ENCODE measurements at places on chromosomes 12 and 14.

DNA sequence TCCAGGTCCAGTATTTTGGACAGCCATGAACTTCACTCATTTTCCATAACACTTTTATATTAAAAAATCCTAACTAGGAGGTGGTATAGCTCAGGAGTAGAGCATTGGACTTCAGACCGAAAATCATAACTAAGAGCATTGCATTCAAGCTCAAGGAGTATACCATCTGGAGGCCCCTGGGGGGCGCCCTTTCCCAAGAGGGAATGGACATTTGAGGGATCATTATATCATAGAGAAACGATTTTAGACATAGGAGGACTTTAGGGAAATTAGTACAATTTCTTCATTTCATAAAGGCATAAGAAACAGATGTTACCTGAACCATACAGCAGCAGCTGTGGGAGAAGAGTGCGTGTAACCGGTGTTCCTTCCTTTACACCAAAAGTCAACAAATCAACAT is 5.2 kb upstream of the ATG14 start:
- DNase-seq, result peak; percentile 80

DNA sequence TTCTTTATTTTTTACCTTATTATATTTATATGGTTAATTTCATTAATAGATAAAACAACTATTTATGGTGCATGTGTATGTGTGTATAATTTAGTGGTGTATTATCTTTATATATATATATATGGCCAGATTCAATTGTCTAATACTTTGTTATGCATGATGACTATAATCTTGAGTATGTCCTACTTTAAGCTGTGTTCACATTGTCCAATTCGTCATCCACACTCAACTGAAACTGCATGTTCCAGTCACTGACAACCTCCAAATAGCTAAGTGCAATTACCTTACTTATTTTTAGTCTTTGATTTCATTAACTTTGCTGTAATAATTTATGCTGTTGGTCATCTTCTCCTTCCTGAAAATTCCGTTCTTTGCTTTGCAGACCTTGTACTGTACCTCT is 306.5 kb upstream of the TMTC1 start:
- DNase-seq, result no peak

DNA sequence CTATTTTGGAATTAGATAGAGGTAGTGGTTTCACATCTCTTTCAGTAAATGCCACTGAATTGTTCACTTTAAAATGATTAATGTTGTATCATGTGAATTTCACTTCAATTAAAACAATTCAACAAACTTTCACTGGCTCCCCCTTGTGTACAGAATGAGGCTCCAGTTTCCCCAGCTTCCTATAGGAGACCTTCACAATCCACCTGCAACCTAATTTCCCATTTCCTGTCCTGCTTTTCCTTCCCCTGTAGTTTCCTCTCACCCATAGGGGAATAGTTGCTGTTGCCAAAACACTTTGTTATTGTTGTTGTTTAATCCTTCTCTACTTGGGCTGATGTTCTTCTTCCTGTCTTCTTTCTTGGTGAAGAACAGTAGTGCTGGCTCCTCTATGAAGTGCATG is 59.8 kb downstream of the NPAS3 start:
- DNase-seq, result peak; percentile 69

GRCh38 chr12:15268927-15269552 is 47.8 kb upstream of the RERG start:
- peak; percentile 73 for DNase-seq

DNA sequence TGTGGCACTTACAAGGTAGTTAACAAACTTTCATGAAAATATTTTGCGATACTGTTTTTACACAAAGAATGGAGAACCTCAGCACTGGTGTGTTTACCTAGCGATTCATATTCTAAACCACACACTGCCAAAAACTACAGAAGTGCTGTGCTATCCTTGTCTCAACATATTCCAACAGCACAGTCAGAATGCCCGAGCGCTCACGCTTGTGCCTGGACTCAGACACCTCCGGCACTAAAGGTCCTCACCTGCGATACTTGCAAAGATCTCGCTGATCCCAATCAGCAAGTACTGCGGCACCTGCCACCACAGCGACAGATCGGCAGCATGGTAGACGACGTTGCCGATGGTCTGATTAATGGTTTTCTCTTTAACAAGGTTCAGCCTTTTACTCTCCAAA is 23.2 kb downstream of the SLC15A4 start:
- no peak for DNase-seq

- DNase-seq, result no peak
These were observed 785 bp upstream of the FAM181A start for GRCh38 chr14:93926245-93926872.

DNA sequence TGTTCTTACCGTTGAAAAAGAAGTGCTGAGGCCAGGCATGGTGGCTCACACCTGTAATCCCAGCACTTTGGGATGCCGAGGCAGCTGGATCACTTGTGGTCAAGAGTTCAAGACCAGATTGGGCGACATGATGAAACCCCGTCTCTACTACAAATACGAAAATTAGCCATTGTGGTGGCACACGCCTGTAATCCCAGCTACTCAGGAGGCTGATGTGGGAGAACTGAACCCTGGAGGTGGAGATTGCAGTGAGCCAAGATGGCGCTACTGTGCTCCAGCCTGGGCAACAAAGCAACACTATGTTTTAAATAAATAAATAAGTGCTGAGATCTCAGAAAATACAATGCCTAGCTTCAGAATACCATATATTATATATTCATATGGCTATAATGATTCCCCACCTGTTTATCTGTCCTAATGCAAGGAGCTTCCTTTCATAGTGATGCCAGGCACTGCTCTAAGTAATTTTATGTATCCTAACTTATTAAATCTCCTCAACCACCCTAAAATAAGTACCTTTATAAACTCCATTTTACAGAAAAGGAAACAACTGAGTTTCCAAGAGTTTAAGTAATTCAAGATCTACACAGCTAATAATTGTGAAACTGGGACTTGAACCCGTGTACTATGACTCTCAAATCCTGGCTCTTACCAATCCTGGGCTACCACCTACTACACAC is 7.3 kb downstream of the PHLDA1 start:
- no peak for DNase-seq

DNA sequence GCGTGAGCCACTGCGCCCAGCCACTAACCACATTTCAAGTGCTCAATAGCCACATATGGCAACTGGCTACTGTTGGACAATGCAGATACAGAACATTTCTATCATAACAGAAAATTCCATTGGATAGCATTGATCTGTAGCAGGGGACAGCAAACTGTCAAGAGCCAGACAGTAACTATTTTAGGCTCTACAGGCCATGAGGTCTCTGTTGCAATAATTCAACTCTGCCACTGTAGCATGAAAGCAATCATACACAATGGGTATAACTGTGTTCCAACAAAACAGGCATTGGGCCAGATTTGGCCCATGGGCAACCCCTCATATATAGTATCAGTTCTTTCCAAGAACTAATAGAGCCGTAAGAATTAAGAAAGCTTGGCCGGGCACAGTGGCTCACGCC is 8.0 kb downstream of the CSRNP2 start:
- no peak for DNase-seq

DNA sequence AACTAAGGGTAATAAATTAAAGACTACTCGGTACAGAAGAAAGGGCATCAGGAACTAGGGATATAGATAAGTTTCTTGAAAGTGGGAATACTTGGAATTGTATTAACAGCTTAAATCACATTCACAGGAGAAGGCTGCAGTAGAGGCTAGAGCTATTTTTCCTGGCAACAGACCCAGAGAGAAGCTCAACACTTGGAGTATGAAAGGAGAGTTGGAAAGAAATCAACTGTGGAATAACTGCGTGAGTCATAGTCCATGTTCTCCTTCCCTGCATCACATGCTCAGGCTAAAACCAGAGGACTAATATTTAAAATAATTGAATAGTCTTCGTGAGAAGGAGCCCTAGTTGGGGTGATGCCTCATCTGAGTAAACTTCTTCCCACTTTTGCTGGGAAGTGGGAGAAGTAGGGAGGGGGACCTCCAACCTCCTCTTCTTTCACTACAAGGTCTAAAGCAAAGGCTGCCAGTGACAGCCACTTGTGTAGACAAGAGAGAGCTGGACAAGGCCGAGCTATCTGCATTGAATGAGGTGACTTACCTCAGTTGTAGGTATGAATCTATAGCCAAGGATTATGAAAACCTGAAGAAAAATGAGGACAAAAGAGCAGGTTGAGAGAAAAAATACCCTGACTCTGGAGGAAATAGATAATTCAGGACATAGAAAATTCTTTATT is 32.7 kb downstream of the DYRK2 start:
- DNase-seq, result no peak

DNA sequence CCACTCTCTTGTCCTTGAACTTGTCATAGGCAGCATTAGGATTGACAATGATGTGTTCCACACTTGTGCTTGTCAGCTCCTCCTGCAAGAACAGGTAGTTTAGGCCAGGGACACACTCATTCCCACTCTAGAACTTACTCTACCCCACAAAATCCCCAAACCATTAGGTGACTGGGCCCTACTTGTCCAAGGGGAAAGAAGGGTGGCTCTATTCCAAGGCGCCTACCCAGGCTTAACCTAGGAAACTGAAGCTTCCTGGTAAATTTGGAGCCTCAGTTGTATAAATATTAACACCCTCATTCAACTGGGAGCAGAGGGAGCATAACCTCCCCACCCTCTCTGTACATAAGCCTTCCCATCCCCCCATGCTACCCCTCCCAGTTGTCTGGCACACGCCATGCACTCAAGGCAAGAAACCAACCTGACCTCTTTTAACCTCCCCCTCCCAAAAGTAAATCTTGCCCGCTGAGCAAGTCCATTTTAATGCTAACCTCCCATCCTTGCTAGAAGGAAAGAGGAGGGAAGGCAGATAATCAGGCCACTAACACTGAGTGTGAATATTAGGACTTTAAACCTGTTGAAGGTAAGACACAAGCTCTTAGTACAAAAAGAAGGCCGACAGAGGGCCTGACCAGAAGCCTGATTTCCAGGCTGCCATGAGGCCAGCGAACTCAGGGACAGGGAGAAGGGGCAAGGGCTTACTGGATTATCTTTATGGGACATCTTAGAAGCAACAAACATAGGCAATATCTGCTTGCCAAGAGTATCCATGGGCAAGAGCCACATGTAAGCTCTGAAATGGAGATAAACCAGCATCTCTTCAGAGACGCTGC is 11.0 kb downstream of the DCTN2 start:
- DNase-seq, result no peak

GRCh38 chr12:93699271-93700145 is 22.3 kb downstream of the CRADD start:
- peak; percentile 68 for DNase-seq

DNA sequence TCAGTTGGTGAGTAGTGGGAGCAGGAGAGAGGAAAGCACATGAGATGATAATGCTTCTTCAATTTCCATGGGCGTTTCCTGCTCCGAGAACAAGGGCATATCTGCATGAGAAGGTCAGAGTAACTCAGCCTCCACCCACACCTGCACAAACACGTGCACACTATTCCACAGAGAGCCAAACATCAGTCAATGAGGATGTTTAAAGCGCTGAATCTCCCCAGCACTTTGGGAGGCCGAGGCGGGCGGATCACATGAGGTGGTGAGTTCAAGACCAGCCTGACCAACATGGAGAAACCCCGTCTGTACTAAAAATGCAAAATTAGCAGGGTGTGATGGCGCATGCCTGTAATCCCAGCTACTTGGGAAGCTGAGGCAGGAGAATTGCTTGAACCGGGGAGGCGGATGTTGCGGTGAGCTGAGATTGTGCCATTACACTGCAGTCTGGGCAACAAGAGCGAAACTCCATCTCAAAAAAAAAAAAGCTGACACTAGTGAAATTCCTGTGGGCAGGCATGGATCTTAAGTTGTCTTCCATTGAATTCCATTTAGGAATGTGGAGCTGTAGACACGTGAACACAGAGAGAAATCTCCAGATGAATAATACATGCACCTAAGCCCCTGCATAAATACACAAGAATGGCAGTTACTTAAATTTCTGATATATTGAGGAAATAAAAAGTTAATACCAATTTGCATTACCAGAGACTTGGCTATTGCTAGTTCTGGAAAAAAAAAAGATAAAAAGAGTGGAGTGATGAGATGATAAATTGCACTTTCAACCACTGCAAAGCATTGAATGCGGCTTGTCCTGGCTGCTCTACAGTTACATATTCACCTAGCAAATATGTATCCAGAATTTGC is 1097.4 kb upstream of the TMEM132C start:
- DNase-seq, result no peak

GRCh38 chr14:99190696-99191394 is 81.2 kb downstream of the BCL11B start:
- DNase-seq, result no peak

DNA sequence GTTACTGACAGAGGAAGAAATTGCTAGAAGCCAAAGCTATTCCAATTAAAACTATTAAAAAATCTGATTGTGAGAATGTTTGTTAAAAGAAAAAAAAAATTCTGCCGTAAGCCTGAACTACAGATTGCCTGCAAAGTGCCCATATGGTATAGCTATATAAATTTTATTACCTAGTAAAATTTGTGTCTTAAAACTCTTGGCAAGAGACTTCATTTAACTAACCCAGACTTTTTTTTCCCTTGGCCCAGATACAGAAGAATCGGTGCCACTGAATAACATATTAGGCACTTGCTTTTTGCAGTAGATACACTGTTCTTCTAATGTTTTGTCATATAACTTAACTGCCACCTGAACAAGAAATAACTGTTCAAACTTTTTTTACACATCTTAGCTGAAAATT is 125.5 kb downstream of the RPS29 start:
- DNase-seq, result no peak

DNA sequence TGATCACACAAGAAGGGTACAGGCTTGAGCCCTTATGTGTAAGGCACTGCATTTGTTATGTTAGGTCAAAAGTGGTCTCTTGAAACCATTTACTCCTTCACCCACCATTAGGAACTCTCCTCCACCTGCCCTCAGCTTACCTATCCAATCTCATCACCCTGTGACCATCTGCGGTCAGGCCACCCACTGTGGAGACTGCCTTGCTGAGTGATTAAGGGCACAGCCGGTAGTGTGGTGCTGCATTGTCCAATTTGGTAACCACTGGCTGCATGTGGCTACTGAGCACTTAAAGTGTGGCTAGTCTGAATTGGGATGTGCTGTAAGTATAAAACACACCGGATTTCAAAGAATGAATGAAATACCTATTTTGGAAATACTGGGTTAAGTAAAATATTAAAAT is 177.1 kb upstream of the PARP11 start:
- no peak for DNase-seq

GRCh38 chr14:24881116-24881893 is 168.6 kb downstream of the STXBP6 start:
- no peak for DNase-seq

DNA sequence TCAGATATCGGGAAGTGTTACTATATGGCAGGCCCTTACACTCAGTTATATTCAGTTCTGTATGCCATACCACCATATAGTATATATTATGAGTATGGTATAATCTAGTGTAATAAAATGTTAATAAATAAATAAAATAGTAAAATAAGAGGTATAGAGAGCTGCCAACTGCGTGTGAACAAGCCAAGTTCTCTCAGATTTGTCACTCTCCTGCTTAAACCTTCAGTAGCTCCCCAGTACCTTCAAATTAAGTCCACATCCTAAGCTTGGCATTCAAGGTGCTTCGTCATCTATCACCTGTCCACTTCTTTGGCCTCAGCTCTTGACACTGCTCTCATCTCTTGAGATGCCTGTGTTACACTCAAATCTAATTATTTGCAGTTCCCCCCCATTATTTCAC is 12.8 kb upstream of the CREBL2 start:
- no peak for DNase-seq

- no peak for DNase-seq
These were observed 69.9 kb upstream of the MON2 start for GRCh38 chr12:62396750-62397149.

GRCh38 chr12:94262228-94263010 is 114.0 kb downstream of the PLXNC1 start:
- DNase-seq, result no peak
